ENCODE measurements at places on chromosomes 16 and 17. TPM values are rescaled to one million over a fixed set of nuclear protein-coding genes. Genes with fewer than 3 reads are reported as not detected.

Gene STAC2
- not detected for total RNA-seq

DNA sequence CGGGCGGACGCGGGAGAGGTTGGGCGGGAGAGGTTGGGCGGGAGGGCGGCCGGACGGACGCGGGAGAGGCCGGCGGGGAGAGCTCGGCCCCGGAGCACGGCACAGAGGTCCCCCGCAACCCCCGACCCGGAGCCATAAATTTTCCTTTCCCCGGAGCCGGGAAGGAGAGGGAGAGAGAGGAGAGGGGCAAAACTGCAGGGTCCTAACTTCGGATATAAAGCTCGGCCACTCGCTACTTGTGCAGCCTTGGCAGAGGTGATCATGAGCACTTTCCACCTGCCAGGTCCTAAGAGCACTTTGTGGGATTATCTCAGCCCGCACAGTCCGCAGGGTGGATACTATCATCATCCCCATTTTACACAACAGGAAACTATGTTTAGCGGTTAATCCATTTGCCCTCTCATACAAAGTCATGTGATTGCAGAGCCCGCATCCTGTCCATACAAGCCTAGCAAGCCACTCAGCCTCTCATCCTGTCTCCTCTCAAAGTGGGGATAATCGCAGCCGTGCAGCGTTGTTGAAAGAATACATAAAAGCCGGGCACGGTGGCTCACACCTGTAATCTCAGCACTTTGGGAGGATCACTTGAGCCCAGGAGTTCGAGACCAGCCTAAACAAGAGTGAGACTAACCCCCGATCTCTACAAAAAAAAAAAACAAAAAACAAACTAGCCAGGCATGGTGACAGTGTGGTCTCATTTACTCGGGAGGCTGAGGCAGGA is 780 bp upstream of the DCAKD start:
- no peak for DNase-seq

DNA sequence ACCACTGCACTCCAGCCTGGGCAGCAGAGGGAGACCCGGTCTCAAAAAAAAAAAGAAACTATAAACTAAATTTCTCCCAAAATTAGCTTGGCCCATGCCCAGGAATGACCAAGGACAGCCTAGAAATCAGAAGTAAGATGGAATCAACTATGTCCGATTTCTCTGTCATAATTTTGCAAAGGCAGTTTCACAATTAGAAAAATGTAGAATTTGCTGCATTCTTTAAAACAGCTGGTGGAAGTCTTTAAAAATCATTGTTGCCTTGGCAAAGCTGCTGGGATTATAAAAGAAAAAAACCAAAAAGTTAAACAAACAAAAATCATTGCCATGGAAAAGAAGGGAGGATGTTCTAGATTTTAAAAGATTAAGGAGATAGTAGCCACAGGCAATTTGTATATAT is 32.4 kb downstream of the WWP2 start:
- DNase-seq = no peak

- DNase-seq = no peak
Observed at GRCh38 chr17:68394608-68395331, 62.5 kb downstream of the WIPI1 start.

GRCh38 chr17:28196636-28197035 is 122.4 kb upstream of the TMEM97 start:
- no peak for DNase-seq

All from HFFc6 (cell line).